ENCODE measurements at places on chromosomes 7 and 10. TPM values are rescaled to one million over a fixed set of nuclear protein-coding genes. Genes with fewer than 3 reads are reported as not detected.

- H3K36me3 ChIP-seq: no peaks in the 10 kb centered on the region
- H3K4me3 ChIP-seq: no peak overlapping the region
- H3K27me3 ChIP-seq: no peaks in the 10 kb centered on the region
Measured at GRCh38 chr10:114525368-114525949, 121.2 kb upstream of the AFAP1L2 start.

GRCh38 chr7:21345361-21345760, 82.5 kb upstream of the SP4 start:
- DNase-seq: no peak
- H3K27me3 ChIP-seq: no peaks in the 10 kb centered on the region
- no peak overlapping the region for H3K4me3 ChIP-seq
- no peak overlapping the region for H3K27ac ChIP-seq

- no peaks in the 10 kb centered on the region for H3K4me1 ChIP-seq
- no peaks in the 10 kb centered on the region for H3K36me3 ChIP-seq
- H3K27me3 ChIP-seq: no peaks in the 10 kb centered on the region
- no peak overlapping the region for H3K27ac ChIP-seq
- no peak overlapping the region for H3K4me3 ChIP-seq
Measured at GRCh38 chr10:111732166-111732785, 451.3 kb downstream of the GPAM start.

DNA sequence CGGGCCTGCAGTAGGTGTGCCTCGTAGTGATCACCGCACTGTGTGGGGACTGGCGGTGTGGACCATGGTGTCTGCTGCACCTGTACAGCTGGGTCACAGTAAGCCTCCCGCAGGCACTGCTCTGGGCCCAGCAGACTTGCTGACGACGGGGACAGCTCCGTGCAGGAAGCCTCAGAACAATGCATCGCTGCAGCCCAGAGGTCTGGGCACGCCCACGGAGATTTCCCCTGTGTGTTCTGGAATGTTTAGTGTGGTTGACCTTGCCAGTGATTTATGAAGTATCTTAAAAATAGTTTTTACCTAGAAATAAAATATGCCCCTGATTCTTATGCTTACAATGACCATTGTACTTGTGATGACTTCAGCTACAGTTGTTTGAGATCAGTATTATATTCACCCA, 59.1 kb upstream of the ZNF32 start:
- H3K4me3 ChIP-seq: no peak overlapping the region
- DNase-seq: no peak
- H3K27ac ChIP-seq: peak overlapping the region; percentile 36
- H3K27me3 ChIP-seq: no peaks in the 10 kb centered on the region

- DNase-seq: no peak
- H3K27ac ChIP-seq: no peak overlapping the region
- no peak overlapping the region for H3K4me3 ChIP-seq
- peaks cover 19% of the 10 kb centered on the region for H3K36me3 ChIP-seq
Measured at GRCh38 chr10:62095181-62096122, 173.2 kb downstream of the RTKN2 start.

GRCh38 chr10:4189281-4189680, 404.3 kb upstream of the KLF6 start:
- no peaks in the 10 kb centered on the region for H3K4me1 ChIP-seq
- DNase-seq: no peak
- no peaks in the 10 kb centered on the region for H3K27me3 ChIP-seq

DNA sequence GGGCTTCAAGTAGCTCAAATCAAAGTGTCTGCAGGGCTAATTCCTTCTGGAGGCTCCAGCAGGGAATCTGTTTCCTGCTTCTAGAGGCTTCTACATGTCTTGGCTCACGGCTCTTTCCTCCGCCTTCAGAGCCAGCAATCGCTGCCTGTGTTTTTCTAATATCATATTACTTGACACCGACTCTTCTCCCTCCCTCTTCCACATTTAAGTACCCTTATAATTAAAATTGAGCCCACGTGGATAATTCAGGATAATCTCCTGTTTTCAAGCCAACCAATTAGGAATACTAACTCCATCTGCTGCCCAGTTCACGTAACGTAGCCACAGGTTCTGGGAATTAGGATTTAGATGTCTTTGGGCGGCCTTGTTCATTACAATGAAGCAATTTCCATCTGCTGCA, 372.2 kb downstream of the DPP6 start:
- no peak for DNase-seq
- H3K27ac ChIP-seq: no peak overlapping the region
- H3K27me3 ChIP-seq: no peaks in the 10 kb centered on the region
- no peaks in the 10 kb centered on the region for H3K36me3 ChIP-seq
- H3K4me1 ChIP-seq: no peaks in the 10 kb centered on the region

DNA sequence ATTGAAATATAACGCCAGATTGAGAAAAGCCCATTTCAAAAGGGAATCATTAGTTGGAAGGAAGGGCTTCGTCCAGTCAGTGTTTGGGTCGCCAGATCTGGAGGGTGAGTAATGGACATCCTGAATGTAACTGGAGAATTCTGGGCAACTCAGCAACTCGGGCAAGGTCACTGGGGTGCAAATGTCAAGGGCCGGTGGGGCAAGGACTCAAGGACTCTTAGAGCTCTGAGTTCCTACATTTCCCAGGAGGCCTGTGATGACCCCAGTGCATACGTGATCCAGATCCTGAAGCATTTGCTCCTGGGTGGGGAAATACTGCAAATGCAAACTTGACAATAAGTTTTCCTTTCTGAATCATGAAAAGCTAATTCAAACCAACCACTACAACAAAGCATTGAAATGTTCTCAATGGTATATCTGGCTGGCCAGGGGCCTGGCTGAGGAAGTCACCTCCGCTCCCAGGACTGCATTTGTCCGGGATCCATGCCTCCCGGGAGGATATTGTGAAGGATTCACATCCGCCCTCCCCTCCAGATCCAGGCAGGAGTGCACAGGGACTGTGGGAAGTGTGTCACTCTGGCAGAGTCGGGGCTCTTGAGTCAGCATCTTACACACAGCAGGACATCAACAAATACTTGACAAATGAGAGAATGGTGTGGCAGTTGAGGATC, 164.0 kb downstream of the FANK1 start:
- H3K27ac ChIP-seq: no peak overlapping the region
- DNase-seq: no peak
- H3K36me3 ChIP-seq: no peaks in the 10 kb centered on the region

DNA sequence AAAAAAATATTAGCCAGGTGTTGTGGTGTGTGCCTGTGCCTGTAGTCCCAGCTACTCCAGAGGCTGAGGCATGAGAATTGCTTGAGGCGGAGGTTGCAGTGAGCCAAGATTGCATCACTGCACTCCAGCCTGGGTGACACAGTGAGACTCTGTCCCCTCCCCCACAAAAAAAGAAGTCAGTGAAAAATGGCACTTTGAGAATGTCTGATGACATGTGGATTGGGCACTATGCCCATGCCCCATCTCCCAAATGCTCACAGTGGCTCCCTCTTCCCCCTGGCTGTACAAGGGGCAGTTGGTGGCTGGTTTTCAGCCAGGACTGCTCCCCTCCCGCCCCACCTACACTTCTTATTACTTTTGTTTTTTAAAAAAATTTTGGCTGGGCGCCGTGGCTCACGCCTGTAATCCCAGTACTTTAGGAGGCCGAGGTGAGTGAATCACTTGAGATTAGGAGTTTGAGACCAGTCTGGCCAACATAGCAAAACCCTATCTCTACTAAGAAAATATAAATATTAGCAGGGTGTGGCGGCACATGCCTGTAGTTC, 26.1 kb downstream of the IL15RA start:
- H3K27ac ChIP-seq: peak overlapping the region; percentile 79
- no peaks in the 10 kb centered on the region for H3K4me1 ChIP-seq
- H3K36me3 ChIP-seq: no peaks in the 10 kb centered on the region
- H3K4me3 ChIP-seq: no peak overlapping the region
- H3K27me3 ChIP-seq: no peaks in the 10 kb centered on the region
- DNase-seq: no peak

GRCh38 chr10:80611481-80612185, 73.9 kb downstream of the SH2D4B start:
- no peak overlapping the region for H3K4me3 ChIP-seq
- H3K36me3 ChIP-seq: no peaks in the 10 kb centered on the region
- DNase-seq: no peak
- no peaks in the 10 kb centered on the region for H3K27me3 ChIP-seq
- H3K27ac ChIP-seq: no peak overlapping the region

DNA sequence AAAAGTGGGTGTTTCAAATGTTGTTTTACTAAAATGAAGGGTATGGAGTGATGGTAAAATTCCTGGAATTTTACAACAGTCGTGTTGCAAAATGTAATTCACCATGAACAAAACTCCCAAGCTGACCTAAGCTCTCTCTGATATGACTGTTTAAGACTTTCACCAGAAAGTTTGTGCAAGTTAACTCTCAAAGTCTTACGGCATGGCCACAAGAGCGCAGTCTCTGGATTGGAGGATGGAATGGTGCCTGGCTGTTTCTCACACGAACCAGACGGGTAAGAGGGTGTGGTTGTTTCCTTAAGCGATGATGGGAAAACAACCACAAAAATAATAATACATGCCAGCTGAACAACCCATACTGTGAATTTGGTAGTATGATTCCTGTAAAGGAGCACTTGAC, 662.5 kb downstream of the KCNMA1 start:
- no peaks in the 10 kb centered on the region for H3K36me3 ChIP-seq
- no peaks in the 10 kb centered on the region for H3K27me3 ChIP-seq
- H3K4me1 ChIP-seq: peaks cover 7% of the 10 kb centered on the region
- no peak overlapping the region for H3K4me3 ChIP-seq
- H3K27ac ChIP-seq: no peak overlapping the region
- DNase-seq: no peak

GRCh38 chr10:45008524-45009161, 7.9 kb downstream of the ZNF22 start:
- peaks cover 4% of the 10 kb centered on the region for H3K4me1 ChIP-seq
- no peaks in the 10 kb centered on the region for H3K27me3 ChIP-seq
- H3K4me3 ChIP-seq: no peak overlapping the region
- DNase-seq: peak; percentile 80

DNA sequence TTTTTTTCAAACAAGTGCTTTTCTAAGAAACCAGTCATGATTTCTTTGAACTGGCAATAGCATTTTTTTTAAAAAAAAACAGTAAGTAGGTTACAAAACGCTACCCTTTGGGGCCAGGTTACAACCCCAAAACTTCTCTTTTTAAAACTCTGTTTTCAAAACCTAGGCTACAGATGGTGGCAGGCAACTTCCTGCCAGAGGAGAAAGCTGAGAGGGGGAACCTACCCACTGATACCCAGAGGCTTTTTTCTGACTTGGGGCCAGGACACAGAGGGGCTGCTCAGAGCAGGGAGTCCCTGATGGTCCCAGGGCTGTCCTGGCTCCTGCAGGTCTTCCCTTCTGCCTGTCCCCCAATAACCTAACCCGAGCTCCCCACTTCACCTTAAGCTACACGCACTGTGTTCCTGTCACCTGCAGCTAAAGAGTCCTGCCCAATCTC, 6.9 kb downstream of the STN1 start:
- peaks cover 23% of the 10 kb centered on the region for H3K4me1 ChIP-seq
- no peak overlapping the region for H3K4me3 ChIP-seq
- peak; percentile 28 for DNase-seq
- H3K27me3 ChIP-seq: no peaks in the 10 kb centered on the region
- H3K27ac ChIP-seq: no peak overlapping the region

GRCh38 chr7:13028036-13028824, 340.8 kb downstream of the ARL4A start:
- DNase-seq: peak; percentile 18
- H3K4me3 ChIP-seq: no peak overlapping the region
- H3K27me3 ChIP-seq: no peaks in the 10 kb centered on the region
- H3K27ac ChIP-seq: no peak overlapping the region

GRCh38 chr7:157096286-157097055, 42.3 kb upstream of the UBE3C start:
- no peaks in the 10 kb centered on the region for H3K36me3 ChIP-seq
- H3K27me3 ChIP-seq: no peaks in the 10 kb centered on the region
- DNase-seq: no peak

RET gene
- total RNA-seq: 1.3 TPM

H2BK1 gene
- total RNA-seq: not detected

RNF148 gene
- 10.2 TPM for total RNA-seq

ANLN gene
- 4.5 TPM for total RNA-seq

MSMB gene
- total RNA-seq: 0.64 TPM

C10orf67 gene
- 0.68 TPM for total RNA-seq

OPN1SW gene
- not detected for total RNA-seq
